ENCODE measurements at places on chromosomes 3 and 15.

- peak; percentile 2 for DNase-seq
Measured at GRCh38 chr15:58115692-58116091, 22.5 kb upstream of the AQP9 start.

- DNase-seq = no peak
Measured at GRCh38 chr3:31668242-31668641, 135.5 kb downstream of the STT3B start.

DNA sequence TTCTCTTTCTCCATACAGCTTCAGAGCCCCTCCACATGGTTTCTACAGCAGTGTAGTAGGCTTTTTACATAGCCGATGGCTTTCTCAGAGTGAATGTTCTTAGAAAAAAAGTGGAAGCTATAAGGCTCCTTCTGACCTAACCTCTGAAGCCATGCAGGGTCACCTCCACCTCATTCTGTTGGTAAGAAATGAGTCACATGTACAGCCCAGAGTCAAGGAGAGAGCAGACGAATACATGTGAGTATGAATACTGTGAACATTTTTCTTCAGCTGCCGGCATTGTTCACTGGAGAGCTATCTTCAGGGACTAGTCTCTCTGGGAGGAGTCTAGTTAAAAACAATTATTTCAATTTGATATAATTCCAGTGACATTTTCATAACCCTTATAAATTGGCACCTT lies 68.2 kb upstream of the THRB start:
- DNase-seq = no peak

GRCh38 chr3:109241459-109242186 lies 74.7 kb downstream of the DPPA2 start:
- DNase-seq = no peak

GRCh38 chr15:68709876-68710275 lies 110.8 kb downstream of the ANP32A start:
- DNase-seq = no peak

DNA sequence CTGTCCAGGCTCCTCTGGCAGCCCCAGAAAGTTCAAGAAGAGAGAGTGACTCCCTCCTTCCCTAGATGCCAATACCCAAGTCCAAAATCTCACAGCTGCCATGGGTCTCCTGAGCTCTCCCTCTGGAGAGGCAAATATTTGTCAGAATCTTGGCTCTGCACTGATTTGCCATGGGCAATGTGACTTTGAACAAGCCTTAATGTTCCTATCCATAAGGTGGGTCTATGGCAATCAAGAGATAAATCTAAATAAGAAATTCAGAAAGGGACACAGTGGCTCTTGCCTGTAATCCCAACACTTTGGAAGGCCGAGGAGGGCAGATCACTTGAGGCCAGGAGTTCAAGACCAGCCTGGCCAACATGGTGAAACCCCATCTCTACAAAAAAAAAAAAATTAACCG lies 12.4 kb upstream of the WNT7A start:
- no peak for DNase-seq

DNA sequence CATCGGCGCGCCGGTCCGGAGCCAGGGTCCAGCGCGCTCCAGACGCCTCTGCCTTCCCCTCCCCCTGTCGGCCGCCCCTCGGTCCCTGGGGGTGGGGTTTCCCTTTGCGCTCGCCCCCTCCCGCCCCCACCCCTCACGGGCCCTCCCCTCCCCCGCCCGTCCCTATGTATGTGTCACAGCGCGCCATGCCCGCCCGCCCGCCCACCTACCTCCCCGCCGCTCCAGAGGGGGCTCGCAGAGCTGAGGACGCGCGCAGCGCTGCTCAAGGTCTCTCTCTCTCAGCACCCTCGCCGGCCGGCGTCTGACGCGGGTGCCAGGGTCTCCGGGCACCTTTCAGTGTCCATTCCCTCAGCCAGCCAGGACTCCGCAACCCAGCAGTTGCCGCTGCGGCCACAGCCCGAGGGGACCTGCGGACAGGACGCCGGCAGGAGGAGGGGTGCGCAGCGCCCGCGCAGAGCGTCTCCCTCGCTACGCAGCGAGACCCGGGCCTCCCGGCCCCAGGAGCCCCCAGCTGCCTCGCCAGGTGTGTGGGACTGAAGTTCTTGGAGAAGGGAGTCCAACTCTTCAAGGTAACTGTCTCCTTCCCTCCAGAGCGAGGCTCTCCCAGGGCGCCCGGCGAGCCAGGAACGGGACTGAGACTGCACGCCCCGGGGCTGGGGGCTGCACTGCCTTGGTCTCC lies at the start of gene ACAN:
Gene ACAN, plus strand, starts transcription at position 196 of the 679 bp plus-strand sequence. CDS start 32,771 bp downstream, outside the sequence.
- no peak for DNase-seq

Data from SW 1271 (cell line).